Activated CD8-positive, alpha-beta memory T cell treated with anti-CD3 and anti-CD28 coated beads for 1 hour (primary cell): ENCODE measurements at places on chromosomes 4 and X.
A peak's percentile ranks its signal among the peaks of the same experiment; 100 is the strongest.

GRCh38 chrX:71657267-71657666, 10.1 kb upstream of the LOC101059915 start:
- DNase-seq, result no peak

- DNase-seq, result no peak
Observed at GRCh38 chr4:83876047-83876446, 340.1 kb downstream of the GPAT3 start.

GRCh38 chr4:164251257-164251656, 502.7 kb upstream of the SMIM31 start:
- no peak for DNase-seq

DNA sequence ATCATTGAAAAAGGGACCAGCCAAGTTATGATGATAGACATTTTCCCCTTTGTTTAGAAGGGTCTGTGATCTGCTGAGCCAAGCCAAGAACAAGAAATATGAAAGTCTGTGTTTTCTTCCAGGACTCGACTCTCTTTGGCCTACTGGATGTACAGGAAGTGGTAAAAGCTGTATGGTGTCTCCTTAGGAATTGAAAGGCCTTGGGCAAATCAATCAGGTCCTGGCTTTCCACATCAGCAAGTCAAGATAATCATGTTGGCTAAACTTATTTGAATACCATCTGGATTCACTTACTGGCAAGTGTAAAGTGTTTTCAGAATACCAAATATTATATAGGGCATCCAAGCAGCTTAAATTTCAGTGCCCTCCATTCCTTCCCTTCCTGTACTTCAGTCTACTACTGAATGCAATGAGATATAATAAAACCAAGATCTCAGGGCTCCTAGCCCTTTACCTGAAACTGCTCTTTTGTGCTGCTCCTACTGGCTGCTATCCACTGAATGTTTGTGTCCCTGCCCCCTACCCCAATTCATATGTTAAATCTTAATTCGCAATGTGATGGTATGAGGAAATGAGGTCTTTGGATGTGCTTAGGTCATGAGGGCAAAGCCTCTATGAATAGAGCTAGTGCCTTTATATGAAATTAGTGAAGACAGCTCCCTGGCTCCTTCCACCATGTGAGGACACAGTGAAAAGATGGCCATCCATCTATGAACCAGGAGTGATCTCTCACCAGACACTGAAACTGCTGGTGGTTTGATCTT, 578.0 kb downstream of the SPRY1 start:
- no peak for DNase-seq

- no peak for DNase-seq
Observed at GRCh38 chrX:68115371-68115770, 317.9 kb downstream of the OPHN1 start.

GRCh38 chrX:8971116-8971515, 62.8 kb downstream of the FAM9B start:
- no peak for DNase-seq

DNA sequence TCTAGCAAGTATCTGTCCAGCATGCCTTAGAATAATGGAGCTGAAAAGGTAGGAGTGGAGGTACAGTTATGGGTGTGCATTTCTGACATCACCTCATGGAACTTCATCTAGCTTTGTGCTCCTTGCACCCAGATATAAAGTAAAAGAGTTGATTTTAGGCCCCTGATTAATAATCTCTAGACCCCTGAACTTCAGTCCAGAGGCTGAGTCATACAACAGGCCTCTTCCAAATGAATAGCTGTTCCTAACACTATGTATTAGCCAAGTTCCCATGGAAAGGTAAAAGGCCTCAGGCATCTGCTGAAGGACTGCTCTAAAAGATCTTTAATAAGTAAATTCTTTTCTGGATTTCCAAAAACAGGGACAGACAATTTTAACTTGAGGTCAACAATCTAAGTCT, 16.2 kb downstream of the TBC1D9 start:
- DNase-seq, result no peak

DNA sequence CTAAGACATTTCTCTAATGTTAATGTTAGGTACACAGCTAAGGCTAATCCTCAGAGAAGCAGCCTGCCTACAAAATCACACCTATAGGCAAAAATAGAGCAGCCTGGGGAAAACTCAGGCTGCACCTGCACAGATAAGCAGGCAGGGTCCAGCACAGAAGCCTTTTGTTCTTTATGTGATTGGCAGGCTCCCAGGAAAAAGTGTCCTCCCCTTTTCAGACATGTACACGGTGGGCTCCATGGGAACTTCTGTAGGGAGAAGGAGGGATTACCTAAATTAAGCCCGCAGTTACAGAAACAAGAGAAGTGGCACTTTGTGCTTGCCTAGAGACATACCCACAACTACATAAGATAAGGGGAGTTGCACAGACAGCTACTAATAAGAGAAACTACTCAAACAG, 4.0 kb upstream of the HSPA4L start:
- DNase-seq, result no peak

- DNase-seq, result no peak
Observed at GRCh38 chr4:4750187-4750586, 109.3 kb upstream of the MSX1 start.

GRCh38 chrX:9293051-9293496, 171.8 kb upstream of the TBL1X start:
- DNase-seq, result no peak

- no peak for DNase-seq
Observed at GRCh38 chrX:20315140-20315539, 48.4 kb upstream of the RPS6KA3 start.

GRCh38 chr4:113993887-113994286, 14.4 kb upstream of the ARSJ start:
- no peak for DNase-seq

GRCh38 chrX:114583646-114584374, at the start of gene HTR2C:
Gene HTR2C (plus strand): TSS chrX:114584086. CDS start chrX:114726937, 142,851 bp downstream.
- no peak for DNase-seq

GRCh38 chr4:37803348-37803973, 23.0 kb upstream of the PGM2 start:
- DNase-seq, result no peak

- no peak for DNase-seq
Observed at GRCh38 chr4:53734584-53735353, 143.5 kb upstream of the LNX1 start.

GRCh38 chr4:1939664-1940509, 68.7 kb downstream of the NSD2 start:
- DNase-seq, result no peak

- no peak for DNase-seq
Observed at GRCh38 chr4:15870079-15870478, 68.5 kb downstream of the FGFBP1 start.

DNA sequence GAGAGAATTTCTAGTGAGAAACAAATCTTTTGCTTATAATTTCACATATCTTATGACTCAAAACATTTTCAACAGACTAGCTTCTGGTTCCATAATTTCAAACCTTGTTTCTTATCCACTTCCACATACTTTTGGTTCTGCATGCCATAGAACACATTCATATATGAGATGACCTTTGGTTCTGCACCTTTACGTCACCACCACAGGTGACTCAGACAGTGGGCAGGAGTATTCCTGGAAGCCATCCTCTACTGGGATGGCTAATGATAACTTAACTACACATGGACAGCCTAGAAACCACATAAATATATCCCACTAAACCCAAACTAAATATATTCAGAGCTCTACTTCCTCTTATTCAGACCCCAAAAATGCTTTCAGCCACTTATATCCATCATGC, 133.3 kb downstream of the DCK start:
- DNase-seq, result no peak

- no peak for DNase-seq
Observed at GRCh38 chr4:26583538-26583864, 383 bp upstream of the TBC1D19 start.

GRCh38 chrX:41241962-41242361, 92.0 kb upstream of the DDX3X start:
- DNase-seq, result no peak

DNA sequence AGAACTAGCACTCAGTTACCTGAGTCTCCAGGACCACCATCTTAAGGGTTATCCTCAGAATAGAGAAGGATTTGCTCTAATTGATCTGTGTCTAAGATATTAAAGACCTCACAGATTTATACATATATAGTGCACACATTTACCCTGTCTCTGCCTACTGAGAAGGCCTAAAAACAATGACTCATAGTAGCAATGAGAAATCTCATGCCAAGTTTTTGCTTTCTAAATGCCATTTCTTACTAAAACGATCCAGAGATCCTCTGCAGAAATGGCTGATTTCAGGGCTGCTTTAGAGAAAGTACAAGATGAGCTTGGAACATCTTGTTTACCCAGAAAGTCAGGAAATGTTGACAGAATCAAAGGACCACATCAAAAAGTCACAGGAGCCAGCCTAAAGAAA, 79.1 kb upstream of the INPP4B start:
- DNase-seq, result no peak

GRCh38 chr4:40845154-40845835, 95.5 kb downstream of the NSUN7 start:
- no peak for DNase-seq

- no peak for DNase-seq
Observed at GRCh38 chrX:16822723-16823122, 36.5 kb downstream of the TXLNG start.

- DNase-seq, result peak; percentile 22
Observed at GRCh38 chr4:825063-825970, 612 bp downstream of the CPLX1 start.

DNA sequence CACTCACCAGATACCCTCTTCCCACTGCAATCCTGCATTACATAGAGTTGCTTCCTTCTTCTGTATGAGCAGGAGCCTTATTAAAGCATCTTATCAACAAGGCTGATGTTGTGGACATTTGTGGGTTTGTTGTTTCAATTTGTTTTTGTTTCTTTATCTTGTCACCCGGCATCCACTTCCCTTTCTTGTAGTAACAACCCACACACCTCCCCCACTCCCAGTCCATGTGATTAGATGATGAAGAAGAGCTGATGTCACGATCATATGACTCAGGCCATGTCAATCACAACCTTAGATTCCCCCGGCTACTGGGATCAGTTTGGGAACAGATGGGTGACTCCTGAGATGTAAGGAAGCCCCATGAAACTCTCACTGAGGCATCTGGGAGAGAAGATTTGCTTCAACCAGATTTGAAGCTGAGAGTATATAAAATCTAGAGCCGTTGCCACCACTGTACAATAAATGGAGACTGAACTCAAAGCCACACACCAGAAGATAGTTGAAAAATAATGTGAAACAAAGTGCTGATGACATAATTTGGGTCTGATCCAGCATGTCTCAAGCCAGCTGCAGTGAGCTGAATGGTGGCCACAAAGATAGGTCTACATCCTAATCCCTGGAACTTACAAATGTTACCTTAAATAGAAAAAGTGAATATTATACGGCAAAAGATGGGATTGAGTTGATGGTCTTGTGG, 34.1 kb upstream of the SRD5A3 start:
- DNase-seq, result no peak

GRCh38 chr4:89306486-89307177, 968 bp downstream of the GPRIN3 start:
- DNase-seq, result no peak

DNA sequence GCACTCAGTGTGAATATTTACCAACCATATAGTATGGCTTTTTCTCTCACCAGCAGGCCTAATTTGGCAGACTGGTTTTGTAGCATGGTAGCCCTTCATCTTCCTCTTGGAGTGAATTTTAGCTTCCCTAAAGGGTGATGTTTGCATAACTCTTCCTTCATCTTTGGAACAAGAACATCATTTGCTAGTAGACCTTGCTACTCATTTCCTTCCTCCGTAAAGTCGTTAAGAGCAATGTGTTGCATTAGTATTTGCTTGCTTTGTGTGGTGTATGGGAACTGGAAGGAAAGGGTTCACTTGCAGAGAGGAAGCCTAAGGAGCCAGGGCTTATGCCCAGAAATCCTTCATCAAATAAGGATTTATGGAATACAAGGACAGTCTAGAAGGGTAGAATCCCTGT, 50.2 kb upstream of the PGRMC2 start:
- DNase-seq, result no peak

DNA sequence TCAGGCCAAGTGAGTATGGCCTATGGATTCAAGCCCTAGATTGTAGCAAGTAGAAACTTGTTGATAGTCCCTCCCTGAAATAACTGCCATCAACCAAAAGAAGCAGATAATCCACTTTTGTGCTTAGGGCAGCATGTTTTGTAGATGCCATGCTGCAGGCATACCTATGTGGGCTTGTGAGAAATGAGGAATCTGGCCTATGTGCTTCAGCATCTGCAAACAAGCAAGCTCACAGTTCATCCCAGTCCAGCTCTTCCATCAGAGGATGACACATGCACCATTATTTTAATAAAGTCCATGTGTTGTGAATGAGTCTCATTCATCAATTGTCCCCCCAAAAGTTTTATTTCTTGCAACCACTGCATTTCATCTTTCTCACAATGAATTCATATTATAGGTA, 421.9 kb upstream of the DIPK2B start:
- no peak for DNase-seq
